ENCODE measurements at places on chromosomes 16 and 17. TPM values are rescaled to one million over a fixed set of nuclear protein-coding genes. Genes with fewer than 3 reads are reported as not detected.

ZNF75A gene
- total RNA-seq: 51.7 TPM

NDRG4 gene
- 17.3 TPM for total RNA-seq

CMTM2 gene
- 0.51 TPM for total RNA-seq

C16orf54 gene
- total RNA-seq: not detected

LITAFD gene
- total RNA-seq: not detected

VAT1L gene
- total RNA-seq: 6.8 TPM

NECAB2 gene
- total RNA-seq: 1.8 TPM

TMEM235 gene
- total RNA-seq: 1.5 TPM

PHLPP2 gene
- total RNA-seq: 18.6 TPM

VTN gene
- 0.50 TPM for total RNA-seq

BCAS3 gene
- total RNA-seq: 64.9 TPM

GALK1 gene
- 32.1 TPM for total RNA-seq

ZMYND15 gene
- total RNA-seq: 0.81 TPM

HOXB8 gene
- total RNA-seq: 82.4 TPM

KRTAP9-4 gene
- not detected for total RNA-seq

DNAH9 gene
- 0.35 TPM for total RNA-seq

UTS2R gene
- 7.6 TPM for total RNA-seq

CLEC18A gene
- 2.2 TPM for total RNA-seq

TMEM220 gene
- 5.7 TPM for total RNA-seq

RASL10B gene
- total RNA-seq: 20.5 TPM

ATP2C2 gene
- total RNA-seq: 52.5 TPM

ARL17A gene
- 23.4 TPM for total RNA-seq

TBC1D28 gene
- 0.18 TPM for total RNA-seq

CIBAR2 gene
- not detected for total RNA-seq

TEDC2 gene
- 16.0 TPM for total RNA-seq

RAB11FIP4 gene
- 21.8 TPM for total RNA-seq

BICDL2 gene
- 5.1 TPM for total RNA-seq

SLC38A8 gene
- total RNA-seq: not detected

UBALD1 gene
- total RNA-seq: 51.3 TPM

CDR2L gene
- 23.1 TPM for total RNA-seq

PPP1R27 gene
- total RNA-seq: 0.35 TPM

Data from mesothelial cell of epicardium (in vitro differentiated cells).